ENCODE measurements at places on chromosomes 2 and 18.

GRCh38 chr2:104052356-104052755 is 801.6 kb upstream of the POU3F3 start:
- no peak for DNase-seq

- no peak for DNase-seq
Observed at GRCh38 chr2:115084446-115084845, 642.0 kb downstream of the DPP10 start.

- DNase-seq, result no peak
Observed at GRCh38 chr2:41763141-41763540, 284.7 kb upstream of the PKDCC start.

DNA sequence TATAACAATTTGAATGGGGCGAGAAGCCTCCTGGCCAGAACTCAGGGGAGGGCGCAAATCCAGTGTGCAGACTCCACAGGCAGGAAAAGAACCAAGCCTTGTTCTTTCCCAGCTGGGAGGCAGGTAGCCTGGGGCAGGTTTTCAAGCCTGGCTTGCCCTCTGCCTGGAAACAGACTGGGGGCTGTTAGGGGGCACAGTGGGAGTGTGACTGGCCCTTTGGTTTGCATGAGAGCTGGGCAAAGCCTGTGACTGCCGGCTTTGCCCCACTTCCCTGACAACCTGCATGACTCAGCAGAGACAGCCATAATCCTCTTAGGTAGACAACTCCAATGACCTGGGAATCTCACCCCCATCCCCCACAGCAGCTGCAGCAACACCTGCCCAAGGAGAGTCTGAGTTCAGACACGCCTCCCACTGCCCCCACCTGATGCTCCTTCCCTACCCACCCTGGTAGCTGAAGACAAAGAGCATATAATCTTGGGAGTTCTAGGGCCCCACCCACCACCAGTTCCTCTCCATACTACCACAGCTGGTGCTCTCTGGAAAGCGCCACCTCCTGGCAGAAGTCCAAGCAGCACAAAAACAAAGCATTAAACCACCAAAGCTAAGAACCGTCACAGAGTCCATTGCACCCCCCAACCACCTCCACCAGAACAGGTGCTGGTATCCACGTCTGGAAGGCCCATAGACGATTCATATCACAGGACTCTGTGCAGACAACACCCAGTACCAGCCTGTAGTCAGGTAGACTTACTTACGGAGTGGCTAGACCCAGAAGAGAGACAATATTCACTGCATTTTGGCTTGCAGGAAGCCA is 402.5 kb downstream of the STK39 start:
- DNase-seq, result no peak

- peak; percentile 12 for DNase-seq
Observed at GRCh38 chr2:143258126-143258892, 129.1 kb downstream of the ARHGAP15 start.

GRCh38 chr18:76390452-76391035 is 104.5 kb downstream of the ZNF516 start:
- no peak for DNase-seq

GRCh38 chr2:164538240-164538866 is 82.9 kb downstream of the GRB14 start:
- no peak for DNase-seq
